ENCODE measurements at places on chromosomes 12 and 14.

- DNase-seq: no peak
These were observed 211.8 kb downstream of the BMP4 start for GRCh38 chr14:53744857-53745256.

DNA sequence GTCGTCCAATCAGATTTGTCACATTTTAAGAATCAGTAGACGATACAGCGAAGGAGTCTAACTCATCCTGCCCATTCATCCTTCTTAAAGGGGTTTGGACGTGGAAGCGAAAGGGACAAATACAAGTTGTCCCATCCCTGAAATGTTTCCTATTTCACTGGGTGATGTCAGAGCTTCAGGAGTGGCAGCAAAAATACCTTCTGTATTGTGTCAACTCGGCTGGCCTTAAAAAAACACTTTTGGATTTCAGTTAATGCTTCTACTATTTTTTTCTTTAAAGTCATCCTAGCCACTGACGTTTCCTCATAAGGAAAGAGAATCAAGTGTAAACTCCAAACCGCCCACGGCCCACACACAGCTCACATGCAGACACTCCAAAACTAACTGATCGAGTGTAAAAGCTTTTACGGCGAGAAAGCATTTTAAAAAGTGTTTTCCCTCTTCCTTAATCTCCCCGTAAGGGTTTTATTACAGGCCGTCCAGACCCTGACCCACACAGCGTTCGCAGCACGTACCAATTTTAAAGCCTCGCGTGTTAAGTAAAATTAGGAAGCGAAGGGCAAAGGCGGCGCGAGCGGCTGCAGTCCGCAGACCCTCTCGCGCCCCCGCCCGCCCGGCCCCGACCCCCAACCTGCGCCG lies 593 bp downstream of the CFL2 start:
- peak; percentile 48 for DNase-seq

DNA sequence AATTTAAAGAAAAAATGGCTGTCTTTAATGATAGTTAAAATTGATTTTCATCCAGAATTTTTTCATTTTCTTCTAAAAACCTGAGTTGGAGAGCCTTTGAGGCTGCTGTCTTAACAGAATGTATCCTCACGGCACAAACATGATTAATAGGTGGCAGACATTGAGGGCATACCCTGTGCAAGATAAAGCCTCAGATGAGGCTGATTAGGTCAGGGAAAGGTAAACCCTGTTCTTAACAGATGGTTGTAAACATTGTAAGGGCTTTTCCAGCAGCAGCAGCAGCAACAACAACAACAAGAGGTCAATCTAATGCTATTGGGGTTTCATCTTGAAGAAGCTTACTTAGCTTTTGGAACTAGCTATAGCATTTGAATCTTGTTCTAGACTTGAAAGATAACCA lies 17.4 kb downstream of the GNG2 start:
- DNase-seq: no peak

GRCh38 chr12:42679466-42679865 lies 89.9 kb upstream of the PRICKLE1 start:
- DNase-seq: no peak

- DNase-seq: no peak
These were observed 574 bp downstream of the GLRX5 start for GRCh38 chr14:95535226-95536021.

- DNase-seq: no peak
These were observed 150.0 kb upstream of the SYT10 start for GRCh38 chr12:33589576-33590114.

DNA sequence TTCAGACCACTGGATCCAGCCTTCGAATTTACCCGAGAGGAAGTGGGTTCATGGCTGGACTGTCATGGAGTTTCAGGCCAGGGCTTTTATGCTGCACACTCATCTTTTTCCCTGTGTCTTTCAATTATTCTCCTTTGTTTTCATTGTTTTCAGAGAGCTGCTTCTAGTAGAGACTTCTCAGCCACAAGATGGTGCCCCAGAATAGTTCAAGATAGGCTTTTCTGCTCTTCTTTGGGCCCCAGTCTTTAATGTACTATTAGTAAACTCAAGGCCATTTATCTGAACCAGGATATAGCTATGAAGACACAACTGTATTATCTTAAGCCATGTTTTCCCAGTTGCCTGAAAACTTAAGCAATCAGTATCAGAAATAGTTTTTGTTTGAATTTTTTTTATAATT lies 30.4 kb upstream of the PSMA6 start:
- DNase-seq: peak; percentile 33

DNA sequence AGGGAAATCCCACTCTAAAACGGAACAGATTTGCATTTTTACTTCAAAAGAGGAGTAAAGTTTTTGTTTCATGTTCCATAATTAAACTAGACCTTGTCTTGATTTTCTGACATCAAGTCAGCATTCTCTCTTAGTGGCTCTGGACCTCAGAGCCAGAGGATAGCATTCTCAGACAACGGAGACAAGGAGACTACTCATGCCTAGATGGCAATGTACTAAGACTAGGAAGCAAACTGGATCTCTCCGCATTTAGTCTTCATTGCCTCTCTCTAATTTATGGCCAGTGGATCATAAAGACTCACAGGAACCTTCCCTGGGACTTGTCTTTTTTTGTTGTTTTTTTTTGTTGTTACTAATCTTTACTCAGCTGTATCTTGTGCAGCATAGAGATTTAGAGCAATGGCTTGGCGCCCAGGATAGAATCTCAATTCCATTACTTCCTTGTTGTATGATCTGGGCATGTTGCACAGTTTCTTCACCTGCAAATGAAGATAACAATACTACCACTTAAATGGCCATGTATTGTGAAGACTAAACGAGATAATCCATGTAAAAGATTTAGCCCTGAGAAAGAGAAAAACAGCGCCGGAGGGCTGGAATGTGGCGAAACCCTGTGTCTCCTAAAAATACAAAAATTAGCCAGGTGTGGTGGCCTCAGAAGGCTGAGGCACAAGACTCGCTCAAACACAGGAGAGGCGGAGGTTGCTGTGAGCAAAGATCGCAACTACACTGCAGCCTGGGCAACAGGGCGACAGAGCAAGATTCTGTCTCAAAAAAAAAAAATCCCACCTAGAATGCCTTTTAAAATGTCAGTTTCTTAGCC lies 4.0 kb upstream of the GEMIN2 start:
- no peak for DNase-seq

DNA sequence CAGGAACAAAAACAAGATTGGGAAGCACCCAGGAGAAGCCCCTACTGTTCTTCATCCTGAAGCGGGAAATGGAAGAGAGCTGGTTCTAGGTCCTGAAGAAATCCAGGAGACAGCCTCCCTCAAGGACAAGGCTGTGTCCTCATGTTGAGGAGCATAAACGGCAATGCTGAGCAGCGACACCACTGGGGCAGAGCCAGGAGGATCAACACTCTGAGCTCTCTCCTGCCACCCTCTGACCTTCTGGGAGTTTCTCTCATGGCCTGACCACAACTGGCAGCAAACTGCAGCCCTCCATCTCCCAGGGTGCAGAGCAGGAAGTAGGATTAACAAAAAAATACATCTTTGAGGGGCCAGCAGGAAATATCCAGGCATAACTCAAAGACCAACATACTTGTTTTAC lies 1292.2 kb upstream of the TMEM132C start:
- no peak for DNase-seq

- no peak for DNase-seq
These were observed 25.9 kb downstream of the PSEN1 start for GRCh38 chr14:73162251-73162650.

DNA sequence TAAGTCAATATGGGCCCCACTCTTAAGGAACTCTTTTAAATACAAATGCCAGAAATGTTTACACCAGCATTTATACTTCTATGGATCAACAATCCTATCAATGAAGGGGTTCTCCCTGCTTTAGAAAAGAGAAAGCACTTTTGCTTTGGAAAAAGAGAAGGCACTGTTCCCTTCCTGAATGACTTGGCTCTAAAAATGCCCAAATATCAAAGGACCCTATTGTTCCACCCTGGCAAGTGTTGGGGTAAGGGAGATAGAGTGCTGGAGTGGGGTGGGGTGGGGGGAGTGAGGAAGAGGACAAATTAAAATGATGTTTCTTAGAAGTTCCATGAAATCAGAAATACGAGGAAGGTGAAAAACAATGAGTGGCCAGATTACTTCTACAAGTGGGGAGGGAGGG lies 131.6 kb upstream of the GRIN2B start:
- DNase-seq: no peak

GRCh38 chr12:110528277-110528839 lies 26.2 kb downstream of the RAD9B start:
- DNase-seq: no peak

DNA sequence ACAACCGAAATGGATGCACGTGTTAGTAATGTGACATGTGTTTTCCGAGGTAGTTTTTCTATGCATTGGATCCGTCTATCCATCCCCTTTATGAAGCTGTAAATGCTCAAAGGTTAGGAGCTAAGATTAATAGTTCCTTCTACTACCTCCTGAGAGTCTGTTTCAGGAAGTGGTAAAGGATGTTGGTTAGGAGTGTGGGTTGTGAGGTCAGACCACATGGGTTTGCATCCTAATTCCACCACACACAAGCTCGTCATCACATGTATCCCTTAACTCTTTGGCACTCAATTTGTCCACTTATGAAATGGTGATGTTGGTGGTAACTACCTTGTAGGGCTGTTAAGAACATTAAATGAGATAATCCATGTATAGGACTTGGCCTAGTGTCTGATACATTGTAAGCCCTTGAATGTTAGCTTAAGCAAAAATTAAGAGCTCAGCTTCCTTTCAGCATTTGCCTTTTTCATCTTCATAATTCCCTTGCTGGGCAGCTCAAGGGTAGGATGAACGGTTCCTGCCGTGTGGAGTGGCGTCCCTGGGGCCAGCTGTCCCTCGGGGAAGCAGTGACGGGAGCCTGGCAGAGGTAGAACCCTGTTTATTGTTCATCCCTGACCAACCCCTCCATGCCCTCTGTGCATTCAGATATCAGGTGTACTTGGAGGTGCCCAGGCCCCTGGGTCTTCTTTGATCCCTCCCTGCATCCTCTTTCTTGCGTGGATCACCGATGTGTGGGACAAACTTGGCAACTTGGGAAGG lies 52.3 kb downstream of the TSPAN9 start:
- DNase-seq: peak; percentile 20

DNA sequence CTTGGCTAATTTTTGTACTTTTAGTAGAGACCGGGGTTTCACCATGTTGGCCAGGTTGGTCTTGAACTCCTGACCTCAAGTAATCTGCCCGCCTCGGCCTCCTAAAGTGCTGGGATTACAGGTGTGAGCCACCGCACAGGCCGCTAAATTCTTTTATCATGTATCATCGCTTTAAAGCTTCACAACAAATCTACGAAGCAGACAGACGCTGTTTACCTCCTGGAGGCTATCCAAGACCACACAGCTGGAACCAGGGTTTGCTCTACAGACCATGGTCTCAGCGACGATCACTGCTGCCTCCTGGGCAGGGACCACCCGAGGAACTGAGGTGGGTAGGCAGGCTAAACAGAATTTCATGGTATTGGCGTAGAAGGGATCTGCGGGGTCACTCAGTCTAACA lies 27.2 kb downstream of the KRT80 start:
- no peak for DNase-seq

- no peak for DNase-seq
These were observed 505.9 kb downstream of the SLC16A7 start for GRCh38 chr12:60101715-60102114.

DNA sequence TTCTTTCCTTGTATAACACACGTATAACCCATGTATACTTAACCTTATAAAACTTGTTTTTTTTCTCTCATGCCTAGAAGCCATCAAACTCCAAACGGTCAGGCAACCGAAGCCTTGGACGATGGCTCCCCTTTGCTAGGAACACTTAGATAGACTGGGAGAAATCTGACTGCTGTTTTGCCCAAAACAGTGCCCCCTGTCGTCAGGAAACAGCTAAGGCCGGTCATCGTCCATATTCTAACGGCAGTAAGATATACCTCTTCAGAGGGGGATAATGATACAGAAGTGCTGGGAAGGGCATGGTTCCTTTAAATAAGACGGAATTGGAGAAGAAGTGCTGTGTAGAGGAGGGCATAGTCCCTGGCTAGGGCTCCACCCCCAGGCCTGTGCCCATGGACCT lies 130.5 kb downstream of the SLC41A2 start:
- DNase-seq: peak; percentile 19

- peak; percentile 29 for DNase-seq
These were observed 1.4 kb downstream of the ZNF385A start for GRCh38 chr12:54383041-54383609.

GRCh38 chr14:94175747-94176146 lies 1.6 kb downstream of the PPP4R4 start:
- DNase-seq: no peak

DNA sequence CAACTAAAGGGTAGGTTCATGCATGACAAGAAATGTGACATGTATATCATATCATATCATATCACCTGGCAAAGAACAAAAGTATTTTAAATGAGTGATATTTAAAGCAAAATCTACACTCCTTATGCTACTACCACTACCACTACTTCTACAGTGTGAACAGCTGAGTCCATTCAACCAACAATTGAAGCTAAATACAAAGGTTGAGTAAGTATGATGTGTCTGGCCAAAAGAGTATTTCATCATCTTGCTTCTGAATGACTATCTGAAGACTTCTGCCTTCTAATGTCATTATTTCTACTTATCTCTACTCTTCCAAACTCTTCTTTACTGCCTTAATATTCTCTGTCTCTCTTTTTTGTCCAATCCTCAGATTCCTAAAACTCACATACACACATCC lies 292.6 kb upstream of the CAND1 start:
- DNase-seq: no peak

- peak; percentile 63 for DNase-seq
These were observed 47.9 kb downstream of the PPP1R12A start for GRCh38 chr12:79886917-79887519.

DNA sequence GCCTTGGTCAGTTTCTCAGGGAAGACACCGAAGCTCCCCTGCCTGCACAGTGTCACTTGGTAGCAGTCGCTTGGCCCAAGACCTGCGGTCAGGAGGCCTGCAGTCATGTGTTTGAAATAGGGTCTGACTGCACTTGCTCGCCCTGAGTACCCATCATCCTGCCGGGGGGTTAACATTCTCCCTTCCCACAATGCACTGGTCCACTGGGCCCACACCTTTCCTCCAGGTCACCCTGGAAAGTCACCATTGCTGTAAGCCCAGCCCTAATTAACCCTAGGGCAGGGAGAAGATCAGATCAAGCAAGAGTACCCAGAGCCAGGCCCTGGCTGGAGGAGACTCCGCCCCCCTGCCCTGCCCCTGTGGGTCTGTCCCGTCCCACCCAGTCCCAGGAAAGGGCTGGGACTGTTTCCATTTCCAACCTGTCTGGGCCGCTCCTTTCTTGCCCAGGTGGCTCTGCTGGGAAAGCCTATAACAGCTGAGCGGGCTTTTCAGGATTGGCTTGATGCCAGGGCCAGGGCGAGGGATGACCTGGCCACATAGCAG lies 87.1 kb downstream of the ZFP36L1 start:
- no peak for DNase-seq

GRCh38 chr12:123115409-123116121 lies 35.3 kb downstream of the PITPNM2 start:
- DNase-seq: no peak

GRCh38 chr12:76117751-76118150 lies 33.3 kb upstream of the NAP1L1 start:
- no peak for DNase-seq

DNA sequence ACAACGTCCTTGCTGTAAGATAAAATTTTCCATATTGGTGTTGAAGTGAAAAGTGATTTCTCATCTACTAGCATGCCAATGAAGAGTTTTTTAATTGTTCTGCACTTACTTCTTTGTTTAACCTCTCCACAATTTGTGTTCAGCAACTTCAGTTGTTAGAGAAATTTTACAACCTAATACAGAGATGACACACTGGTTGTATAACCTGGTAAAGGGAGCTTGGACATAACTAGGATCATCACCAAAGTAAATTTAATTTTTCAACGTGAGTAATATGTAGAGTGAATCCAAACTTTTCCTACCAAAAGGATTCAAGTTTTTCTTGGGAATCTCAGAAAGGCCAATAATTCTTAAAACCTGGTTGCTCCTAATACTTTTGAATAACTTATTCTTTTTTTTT lies 13.4 kb upstream of the TAS2R43 start:
- DNase-seq: no peak

Data from CD4-positive, alpha-beta T cell treated with Interleukin-21 for 1 hour (primary cell).